Posterior vena cava (tissue), 2 donors: ENCODE measurements at places on chromosomes 5 and 9. TPM values are rescaled to one million over a fixed set of nuclear protein-coding genes. Genes with fewer than 3 reads are reported as not detected.

DNA sequence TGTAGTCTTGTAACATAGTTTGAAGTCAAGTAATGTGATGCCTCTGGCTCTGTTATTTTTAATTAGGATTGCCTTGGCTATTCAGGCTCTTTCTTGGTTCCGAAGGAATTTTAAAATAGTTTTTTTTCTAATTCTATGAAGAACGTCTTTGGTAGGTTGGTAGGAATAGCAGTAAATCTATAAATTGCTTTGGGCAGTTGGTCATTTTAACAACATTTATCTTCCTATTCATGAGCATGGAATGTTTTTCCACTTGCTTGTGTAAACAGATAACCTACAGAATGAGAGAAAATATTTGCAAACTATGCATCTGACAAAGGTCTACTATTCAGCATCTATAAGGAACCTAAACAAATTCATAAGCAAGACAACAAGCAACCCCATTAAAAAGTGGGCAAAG, 173.2 kb upstream of the TRPC7 start:
- no peak for DNase-seq

DNA sequence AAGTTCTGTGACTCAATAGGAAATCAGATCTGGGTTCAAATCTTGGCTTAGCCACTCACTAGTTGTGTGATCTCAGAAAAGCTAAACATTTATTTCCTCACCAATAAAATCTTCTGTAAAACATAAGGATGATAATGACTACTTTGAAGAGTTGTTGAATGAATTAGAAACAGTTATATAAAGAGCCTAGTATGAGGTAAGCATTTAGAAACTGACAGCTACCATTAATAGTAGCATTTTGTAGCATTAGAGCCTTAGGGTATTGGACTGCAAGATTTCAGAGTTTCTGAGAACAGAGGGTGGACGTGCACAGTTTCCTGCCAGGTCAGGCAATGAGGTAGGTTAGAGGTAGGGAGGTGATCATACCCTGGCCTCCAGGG, 293.2 kb downstream of the CWC27 start:
- no peak for DNase-seq

DNA sequence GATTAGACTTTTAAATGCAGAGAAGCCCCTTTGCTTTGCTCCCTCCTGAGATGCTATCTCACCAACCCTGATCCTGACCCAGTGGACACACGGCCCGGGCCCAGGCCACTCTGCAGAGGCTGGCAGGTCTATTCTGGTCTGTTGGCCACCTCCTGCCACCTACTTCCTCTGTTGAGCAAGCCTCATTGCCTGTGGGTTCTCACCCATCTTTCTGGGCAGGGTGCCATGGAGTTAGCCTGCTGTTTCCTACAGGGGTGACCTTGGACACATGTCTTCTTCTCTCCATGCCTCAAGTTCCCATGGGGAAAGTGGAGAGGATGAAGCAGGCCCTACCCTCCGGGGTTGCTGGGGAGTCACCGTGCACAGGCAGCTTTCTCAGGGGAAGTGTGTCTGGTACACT, 266.2 kb upstream of the IRX1 start:
- DNase-seq = no peak

Gene PCDHGB7
- total RNA-seq = 17.1 TPM

Gene ZNF608
- total RNA-seq = 11.4 TPM
